Right lung (tissue), 10 donors: ENCODE measurements at places on chromosomes 5 and 9. TPM values are rescaled to one million over a fixed set of nuclear protein-coding genes. Genes with fewer than 3 reads are reported as not detected.
A peak's percentile ranks its signal among the peaks of the same experiment; 100 is the strongest.

DNA sequence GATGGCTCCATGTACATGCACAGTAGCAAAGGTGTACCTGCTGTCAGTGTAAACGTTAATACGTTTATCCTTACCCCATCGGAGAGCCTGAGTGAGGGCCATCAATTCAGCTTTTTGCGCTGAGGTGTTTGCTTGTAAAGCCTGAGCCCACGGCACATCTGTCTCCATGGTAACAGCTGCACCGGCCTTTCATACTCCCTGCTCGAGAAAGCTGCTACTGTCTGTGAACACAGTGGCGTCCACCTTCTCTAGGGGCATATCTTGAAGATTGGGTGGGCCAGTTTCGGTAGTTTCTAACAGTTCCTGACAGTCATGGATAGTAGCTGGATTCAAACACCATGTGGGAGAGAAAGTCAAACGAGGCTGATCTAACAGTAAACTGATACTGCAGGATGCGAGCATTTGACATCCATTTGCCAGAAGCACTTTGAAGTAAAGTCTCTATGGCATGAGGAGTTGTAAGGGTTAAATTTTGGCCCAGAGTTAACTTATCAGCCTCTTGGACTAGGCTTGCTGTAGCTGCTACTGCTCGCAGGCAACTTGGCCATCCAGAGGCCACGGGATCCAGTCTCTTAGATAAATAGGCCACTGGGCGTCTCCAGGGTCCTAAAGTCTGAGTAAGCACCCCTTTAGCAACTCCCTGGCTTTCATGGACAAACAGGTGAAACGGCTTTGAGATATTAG is 21.0 kb upstream of the RHOBTB3 start:
- DNase-seq: no peak

DNA sequence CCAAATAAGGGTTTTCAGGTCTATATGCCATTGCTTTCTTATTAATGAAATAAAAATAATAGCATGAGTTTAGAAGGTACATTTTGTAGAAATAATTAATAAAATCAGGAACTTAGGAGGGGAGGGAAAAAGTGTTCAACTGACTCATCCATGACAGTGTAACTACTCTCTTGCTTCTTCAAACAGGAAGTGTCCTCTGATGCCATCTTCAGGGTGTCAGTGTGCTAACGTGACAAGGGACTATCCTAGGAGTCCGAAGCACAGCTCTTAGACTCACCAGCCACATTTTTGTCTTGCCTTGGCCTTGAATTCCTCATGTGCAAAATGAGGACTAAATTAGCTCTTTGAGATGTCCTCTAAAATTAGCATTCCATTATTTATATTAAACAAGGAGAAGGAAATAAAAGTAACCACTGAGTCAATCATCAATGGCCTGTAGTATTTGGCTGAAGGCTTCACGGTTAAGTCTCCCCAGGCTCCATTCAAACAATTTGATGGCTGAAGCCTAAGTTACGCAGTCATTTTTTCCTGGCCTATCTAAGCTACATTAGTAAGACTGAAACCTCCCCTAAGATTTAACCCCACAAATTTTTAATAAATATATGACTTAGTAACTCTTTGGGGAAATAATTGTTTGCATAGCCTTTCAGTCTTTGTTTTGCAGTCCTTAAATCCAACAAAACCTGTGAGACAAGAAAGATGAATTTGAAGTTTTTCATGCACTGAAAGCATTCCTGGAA is 151.1 kb downstream of the ARL15 start:
- no peak for DNase-seq

DNA sequence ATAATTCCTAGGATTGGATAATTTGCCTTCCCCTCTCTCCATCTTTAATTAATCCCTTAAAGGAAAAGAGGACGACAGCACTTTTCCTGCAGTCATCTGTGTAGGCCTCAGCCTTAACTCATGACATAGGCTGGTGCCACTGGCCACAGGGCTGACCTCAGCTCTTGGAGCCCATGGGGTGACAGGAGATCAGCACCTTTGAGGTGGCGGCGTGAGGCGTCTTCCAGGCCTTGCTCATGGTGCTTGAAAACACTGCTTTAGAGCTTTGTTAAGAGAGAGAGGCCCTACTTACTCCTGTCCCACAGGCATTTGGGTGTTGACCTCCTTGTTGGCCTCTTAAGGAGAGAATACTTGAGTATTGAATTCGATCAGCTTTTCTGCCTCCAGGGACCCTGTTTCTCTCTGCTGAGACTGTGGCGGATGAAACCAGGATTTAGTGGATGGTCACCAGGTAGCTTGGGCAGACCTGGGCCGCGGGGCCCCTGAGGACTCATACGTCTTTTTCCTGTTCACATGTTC is 23.4 kb downstream of the TENT4A start:
- DNase-seq: no peak

- no peak for DNase-seq
Measured at GRCh38 chr5:171484460-171484899, 65.0 kb downstream of the FGF18 start.

GRCh38 chr5:168308976-168309598 is 17.6 kb downstream of the WWC1 start:
- no peak for DNase-seq

GRCh38 chr5:141100243-141100805 is at the start of gene PCDHB3:
Gene PCDHB3 (plus strand): TSS chr5:141100473. CDS start chr5:141100650, 177 bp downstream.
- no peak for DNase-seq

DNA sequence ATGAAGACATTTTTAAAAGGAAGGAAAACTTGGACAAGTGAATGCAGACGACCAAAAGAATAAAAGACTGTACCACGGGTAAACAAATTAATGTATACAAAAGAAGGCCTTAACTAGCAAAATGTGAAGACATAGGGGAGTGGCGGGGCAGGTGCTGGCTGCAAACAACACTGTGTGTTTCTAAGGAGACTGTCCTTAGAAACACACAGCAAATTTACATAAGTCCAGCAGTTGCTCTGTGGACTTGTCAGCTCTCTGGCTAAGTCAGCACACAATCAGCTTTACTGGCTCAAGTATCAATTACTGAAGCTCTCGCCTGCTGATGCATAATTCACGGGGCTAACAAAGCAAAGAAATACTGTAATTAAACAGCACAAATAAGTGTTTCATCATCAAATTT is 24.8 kb downstream of the PTBP3 start:
- peak; percentile 17 for DNase-seq

GRCh38 chr5:113225259-113225658 is 209.5 kb downstream of the TSSK1B start:
- no peak for DNase-seq

DNA sequence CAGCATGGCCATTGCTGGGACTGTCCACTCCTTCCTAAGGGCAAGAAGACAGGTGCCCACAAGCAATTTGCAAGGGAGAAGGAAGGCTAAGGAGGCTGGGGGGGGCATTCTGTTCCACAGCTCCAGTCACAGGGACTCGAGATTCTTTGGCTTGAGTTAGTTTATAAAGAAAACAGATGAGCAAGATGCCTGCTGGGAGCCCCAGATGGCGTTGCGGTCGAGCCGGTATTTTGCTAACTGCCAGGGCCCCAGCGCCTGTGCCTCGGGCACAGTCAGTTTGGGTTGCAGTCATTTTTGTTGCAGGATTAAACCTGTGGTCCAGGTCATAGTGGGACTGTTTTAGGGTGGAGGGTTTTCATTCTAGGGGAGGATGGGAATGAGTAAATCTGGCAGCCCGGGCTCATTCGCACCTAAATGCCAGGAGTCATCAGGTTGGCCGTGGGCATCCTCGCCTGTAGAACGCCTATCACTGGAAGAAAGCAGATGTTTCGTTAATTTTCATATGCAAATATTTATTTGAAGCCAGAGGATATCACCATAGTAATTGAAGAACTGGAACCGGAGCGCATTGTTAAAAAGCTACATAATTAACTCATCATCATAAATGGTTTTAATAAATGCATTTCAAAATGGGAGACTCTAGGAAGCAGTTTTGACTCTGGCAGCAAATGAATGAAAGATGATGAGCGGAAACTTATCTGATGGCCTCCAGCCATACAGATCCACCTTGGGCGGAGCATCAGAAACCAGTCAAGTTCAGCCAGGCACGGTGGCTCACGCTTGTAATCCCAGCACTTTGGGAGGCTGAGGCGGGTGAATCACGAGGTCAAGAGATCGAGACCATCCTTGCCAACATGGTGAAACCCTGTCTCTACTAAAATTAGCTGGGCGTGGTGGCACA is 87.1 kb upstream of the FCN2 start:
- DNase-seq: no peak

GRCh38 chr9:83185488-83186154 is 122.7 kb upstream of the RASEF start:
- DNase-seq: no peak

DNA sequence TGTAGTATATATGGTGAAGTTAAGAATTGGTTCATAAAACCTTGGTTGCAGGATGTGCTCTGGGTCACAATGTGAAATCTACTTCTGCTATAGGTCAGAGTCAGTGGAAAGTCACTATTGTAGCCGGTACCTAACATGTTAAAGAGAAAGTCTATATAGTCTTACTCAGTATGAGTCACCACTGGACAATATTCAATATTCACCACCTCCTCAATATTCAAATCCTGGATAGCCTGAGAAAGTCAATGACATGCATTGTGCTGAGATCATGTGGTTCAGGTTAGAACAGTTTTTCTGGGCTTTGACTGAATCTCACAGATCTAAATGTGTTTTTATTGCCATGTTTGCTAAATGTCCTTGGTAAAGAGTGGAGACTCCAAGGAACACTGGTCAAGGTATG is 108.8 kb downstream of the HMHB1 start:
- no peak for DNase-seq

GRCh38 chr9:116335392-116335791 is 181.8 kb downstream of the PAPPA start:
- no peak for DNase-seq

- DNase-seq: no peak
Measured at GRCh38 chr9:4068914-4069313, 231.0 kb downstream of the GLIS3 start.

DNA sequence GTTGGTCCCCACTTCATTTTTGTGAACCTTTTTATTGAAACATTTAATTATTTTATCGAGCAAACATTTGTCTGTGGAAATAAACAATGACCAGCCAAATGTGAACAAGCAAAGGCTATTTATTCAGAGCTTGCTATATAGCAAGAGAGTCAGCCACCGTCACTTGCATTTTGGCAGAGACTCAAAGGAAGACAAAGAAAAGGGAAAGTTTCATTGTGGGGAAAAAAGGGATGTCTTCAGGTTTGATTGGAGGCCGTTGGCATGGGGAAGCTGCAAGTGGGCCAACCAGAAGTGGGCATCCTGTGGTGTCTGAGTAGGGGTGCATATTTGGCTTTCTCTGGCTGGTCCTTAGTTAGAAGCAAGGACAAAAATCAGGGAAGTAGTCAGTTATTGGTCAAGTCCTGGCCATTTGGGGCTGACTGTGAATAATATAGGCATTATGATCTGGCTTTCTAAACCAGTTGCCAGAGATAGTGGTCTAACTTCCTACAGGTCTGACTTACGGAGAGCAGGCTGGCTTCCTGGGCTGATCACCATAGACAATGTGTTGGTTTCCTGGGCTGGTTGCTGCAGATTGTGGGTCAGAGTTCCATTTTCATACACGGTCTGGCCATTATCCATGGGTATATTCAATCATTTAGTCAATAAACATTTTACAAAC is 16.6 kb downstream of the ENC1 start:
- no peak for DNase-seq

DNA sequence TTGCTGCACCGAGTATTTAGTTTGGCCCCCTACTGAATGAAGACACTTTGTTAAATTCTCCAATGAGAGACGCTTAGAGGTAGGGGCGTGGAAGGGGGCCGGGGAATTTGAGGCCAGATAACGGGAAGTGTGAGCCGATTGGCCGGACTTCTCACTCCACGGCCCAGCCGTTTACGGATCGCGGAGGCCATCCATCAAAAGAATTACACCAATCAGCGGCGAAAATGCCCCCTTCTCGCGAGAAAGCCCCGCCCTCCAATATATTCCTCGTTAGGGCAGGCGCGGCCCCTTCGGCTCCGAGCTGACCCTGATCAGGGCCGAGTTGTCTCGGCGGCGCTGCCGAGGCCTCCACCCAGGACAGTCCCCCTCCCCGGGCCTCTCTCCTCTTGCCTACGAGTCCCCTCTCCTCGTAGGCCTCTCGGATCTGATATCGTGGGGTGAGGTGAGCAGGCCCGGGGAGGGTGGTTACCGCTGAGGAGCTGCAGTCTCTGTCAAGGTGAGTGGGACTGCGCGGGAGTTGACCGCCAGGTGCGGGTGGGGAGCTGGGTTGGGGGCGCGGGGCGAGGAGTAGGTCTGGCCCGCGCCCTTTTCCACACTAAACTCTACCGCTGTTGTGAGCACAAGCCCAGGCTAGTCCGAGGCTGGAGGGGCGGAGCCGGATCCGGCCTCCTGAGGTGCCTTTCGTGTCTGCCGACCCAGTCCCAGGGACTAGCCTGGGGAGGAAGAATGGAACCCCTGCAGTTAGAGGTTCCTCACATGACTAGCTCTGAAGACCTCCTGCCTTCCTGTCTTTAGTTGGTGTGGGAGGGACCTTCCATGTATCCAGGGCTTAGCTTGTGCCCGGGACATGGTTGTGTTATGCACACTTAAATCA is at the start of gene CCNG1:
CCNG1 (plus strand) TSS at position 287 of the 874 bp plus-strand sequence. CDS start 1,662 bp downstream, outside the sequence.
- DNase-seq: peak; percentile 93

- DNase-seq: no peak
Measured at GRCh38 chr5:113162208-113162607, 185.6 kb downstream of the DCP2 start.

- no peak for DNase-seq
Measured at GRCh38 chr5:113202287-113202686, 225.7 kb downstream of the DCP2 start.

GRCh38 chr9:133958756-133959155 is 33.4 kb downstream of the VAV2 start:
- no peak for DNase-seq

DNA sequence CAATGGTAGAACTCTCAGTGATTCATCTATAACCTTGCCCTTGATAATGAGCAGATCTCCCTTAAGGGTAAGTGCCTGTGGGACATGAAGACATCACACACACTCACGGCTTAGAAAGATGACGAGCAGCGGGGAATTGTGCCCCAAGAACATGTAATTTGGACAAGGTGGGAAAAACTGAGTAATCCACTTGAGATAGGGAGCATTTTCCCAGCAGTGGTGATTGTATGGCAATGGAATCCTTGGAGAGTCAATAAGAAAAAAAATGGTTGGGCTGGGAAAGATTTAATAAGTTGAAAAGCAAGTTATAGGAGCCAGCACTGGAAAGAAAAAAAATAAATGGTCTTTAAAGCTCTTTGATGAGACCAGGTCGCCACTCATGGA is 193.1 kb downstream of the GLIS3 start:
- DNase-seq: no peak

DNA sequence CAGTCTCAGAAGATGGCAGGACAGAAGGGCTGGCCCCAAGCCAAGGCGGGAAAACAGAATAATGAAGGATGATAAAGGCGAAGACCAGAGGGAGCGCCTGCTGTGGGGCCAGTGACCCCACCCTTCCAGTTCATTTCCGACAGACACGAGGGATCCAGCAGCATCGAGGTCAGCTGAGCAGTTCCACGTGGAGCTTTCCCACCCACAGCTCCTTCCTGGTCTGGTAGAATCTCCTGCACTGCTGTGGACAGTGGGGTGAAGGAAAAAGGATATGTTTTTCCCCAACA is 265.9 kb upstream of the VLDLR start:
- no peak for DNase-seq

The ALDOB gene
- 0.80 TPM for polyA plus RNA-seq

The IL4 gene
- not detected for polyA plus RNA-seq

The ABCA2 gene
- polyA plus RNA-seq: 21.0 TPM

The MYORG gene
- 4.6 TPM for polyA plus RNA-seq

The DBH gene
- polyA plus RNA-seq: 1.6 TPM

The KIF4B gene
- polyA plus RNA-seq: 0.24 TPM

The SHC3 gene
- 13.5 TPM for polyA plus RNA-seq

The MSX2 gene
- 1.1 TPM for polyA plus RNA-seq

The NUDT2 gene
- 23.1 TPM for polyA plus RNA-seq

The LCN2 gene
- polyA plus RNA-seq: 1.7 TPM

The BHMT2 gene
- 1.4 TPM for polyA plus RNA-seq

The DNAJA1 gene
- 183 TPM for polyA plus RNA-seq

The GDNF gene
- 0.12 TPM for polyA plus RNA-seq

The TRIP13 gene
- polyA plus RNA-seq: 16.5 TPM

The LCN12 gene
- 9.2 TPM for polyA plus RNA-seq

The OR1J2 gene
- not detected for polyA plus RNA-seq
